ENCODE measurements at places on chromosomes 11 and 22. TPM values are rescaled to one million over a fixed set of nuclear protein-coding genes. Genes with fewer than 3 reads are reported as not detected.

- DNase-seq = no peak
These were observed 17.9 kb downstream of the POLR3H start for GRCh38 chr22:41526226-41526829.

- DNase-seq = no peak
These were observed 317.8 kb downstream of the NTM start for GRCh38 chr11:131688048-131688693.

- no peak for DNase-seq
These were observed 85.0 kb downstream of the CHST1 start for GRCh38 chr11:45580399-45580798.

SSRP1 gene
- total RNA-seq = 101 TPM

DNA sequence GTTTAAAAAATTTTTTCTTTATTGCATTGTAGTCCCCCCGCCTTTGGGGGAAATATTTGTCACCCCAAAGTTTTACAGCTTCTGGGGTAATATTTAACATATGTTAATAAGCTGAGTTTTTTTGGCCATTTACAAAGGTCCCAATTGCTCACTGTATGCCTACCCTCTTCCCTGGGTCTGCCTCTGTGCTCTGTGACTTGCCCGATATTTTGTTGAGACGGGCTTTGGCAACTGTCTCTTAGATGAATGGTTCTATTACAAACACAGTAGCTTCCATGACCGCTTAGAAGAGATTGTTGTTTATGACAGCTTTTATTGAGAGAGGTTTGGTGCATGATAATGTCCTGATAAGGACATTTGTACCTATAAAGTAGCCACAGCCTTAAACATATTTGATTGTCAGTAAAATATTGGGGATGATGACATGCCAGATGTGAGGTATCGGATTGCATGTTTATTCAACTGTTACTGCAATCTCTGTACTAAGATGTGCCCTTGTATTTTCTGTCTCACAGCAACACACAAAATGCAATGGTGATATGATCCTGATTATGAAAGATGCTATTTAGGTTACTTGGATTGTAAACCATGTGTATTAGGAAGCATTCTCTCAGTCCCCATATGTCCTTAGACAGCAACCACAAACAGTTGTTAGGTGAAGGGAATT, 103.1 kb downstream of the TEAD1 start:
- DNase-seq = no peak

GRCh38 chr11:114172055-114172861, 112.7 kb downstream of the ZBTB16 start:
- no peak for DNase-seq

DNA sequence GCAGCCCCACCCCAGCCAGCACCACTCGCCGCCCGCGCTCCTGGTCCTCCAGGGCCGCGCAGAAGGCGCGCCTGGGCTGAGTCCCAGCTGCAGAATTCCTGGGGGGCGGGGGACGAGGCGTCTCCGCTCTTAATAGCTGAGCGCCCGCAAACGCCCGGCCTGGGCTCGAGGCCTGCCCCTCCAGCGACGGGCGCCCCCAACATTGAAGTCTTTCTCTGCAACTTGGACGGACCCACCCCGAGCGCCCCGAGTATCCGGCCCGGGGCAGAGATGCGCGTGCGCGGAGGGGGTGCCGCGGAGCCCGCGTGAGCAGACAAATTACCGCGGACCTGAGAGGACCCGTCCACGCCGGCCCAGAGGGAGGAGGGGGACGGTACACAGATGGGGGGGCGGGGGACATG, 6.7 kb upstream of the SYT7 start:
- no peak for DNase-seq

Measured in esophagus muscularis mucosa (tissue), 4 donors.